ENCODE measurements at places on chromosomes 7 and 10.

GRCh38 chr10:34628174-34628796 is 186.8 kb downstream of the PARD3 start:
- H3K27ac ChIP-seq = no peak overlapping the region
- H3K4me1 ChIP-seq = no peaks in the 10 kb centered on the region
- H3K36me3 ChIP-seq = no peaks in the 10 kb centered on the region
- H3K27me3 ChIP-seq = peaks cover 2% of the 10 kb centered on the region
- H3K4me3 ChIP-seq = no peak overlapping the region

DNA sequence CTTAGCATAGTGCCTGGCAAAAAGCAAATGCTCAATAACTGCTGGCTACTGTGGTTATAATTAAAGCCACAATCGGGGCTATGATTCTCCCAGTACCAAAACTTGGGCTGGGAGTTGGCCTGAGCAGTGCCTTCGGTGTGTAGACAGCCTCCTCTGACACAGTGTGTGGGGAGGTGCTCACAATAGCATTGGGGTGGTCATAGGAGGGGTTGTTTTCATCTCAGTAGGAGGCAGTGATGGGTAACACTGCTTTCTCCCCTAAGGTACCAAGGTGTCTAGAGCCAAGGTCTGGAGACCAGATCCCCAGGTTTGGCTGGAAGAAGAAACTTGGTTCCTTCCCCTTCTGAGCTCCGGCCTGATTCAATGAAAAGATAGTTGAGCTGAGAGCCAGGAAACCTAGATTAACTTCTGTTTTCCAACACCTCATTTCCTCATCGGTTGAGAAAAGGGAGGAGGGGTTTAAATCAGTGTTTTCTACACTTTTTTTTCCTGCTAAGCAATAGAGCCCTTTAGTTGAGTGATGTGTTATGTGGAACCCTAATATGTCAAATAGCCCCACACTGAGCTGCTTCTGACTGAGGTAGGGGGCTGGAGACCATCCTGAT is 68.2 kb downstream of the LRMDA start:
- no peak overlapping the region for H3K4me3 ChIP-seq
- H3K27me3 ChIP-seq = peaks cover 6% of the 10 kb centered on the region
- DNase-seq = no peak
- no peaks in the 10 kb centered on the region for H3K4me1 ChIP-seq
- H3K36me3 ChIP-seq = no peaks in the 10 kb centered on the region

DNA sequence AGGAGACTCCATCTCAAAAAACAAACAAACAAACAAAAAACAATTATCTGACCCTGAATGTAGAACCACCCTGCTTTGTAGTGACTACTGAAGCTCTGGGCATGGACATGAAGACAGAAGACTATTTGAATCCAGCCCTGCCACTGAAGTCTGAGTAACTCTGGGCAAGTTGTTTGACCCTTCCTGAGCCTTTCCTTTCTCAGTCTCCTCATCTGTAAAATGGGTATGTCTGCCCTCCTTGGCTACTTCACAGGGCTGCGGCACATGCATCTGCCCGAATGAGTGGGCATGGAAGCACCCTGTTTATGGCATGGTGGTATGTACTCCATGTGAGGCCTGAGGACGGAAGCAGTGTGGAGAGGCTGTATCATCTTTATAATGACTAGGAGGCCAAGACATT is 22.2 kb upstream of the MALSU1 start:
- no peak overlapping the region for H3K4me3 ChIP-seq
- no peaks in the 10 kb centered on the region for H3K27me3 ChIP-seq
- DNase-seq = no peak
- H3K4me1 ChIP-seq = peaks cover 4% of the 10 kb centered on the region

DNA sequence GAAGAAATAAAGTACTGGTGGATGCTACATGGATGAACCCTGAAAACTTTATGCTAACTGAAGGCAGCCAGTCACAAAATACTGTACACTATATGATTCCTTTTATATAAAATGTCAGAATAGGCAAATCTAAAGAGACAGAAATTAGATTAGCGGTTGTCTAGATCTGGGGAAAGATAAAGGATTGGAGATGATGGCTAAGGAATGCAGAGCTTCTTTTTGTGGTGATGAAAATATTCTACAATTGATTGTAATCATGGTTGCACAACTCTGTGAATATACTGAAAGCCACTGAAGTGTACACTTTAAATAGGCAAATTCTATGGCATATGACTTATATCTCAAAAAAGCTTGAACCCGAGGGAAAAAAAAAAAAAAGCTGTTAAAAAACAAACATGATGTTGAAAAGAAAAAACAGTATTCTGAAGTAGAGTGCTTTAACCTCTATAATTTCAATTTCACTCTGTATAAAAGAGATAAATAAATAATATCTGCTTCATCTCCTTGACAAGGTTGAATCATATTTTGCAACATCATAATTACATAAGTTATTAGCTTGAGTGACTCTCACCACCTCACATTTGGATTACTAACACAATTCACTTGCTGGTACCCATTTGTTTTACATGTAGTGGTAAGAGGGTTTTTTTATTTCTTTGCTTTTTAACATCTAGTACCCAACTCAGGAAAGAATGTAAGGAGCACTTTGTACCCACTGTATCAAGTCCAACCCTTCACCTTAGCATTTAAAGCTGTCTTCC is 2.8 kb upstream of the GNAI1 start:
- H3K4me1 ChIP-seq = peaks cover 7% of the 10 kb centered on the region
- peaks cover 14% of the 10 kb centered on the region for H3K27me3 ChIP-seq
- H3K27ac ChIP-seq = no peak overlapping the region
- H3K36me3 ChIP-seq = no peaks in the 10 kb centered on the region
- DNase-seq = no peak

GRCh38 chr10:4291990-4292389 is 507.0 kb upstream of the KLF6 start:
- H3K27me3 ChIP-seq = no peaks in the 10 kb centered on the region
- H3K4me1 ChIP-seq = no peaks in the 10 kb centered on the region
- H3K27ac ChIP-seq = no peak overlapping the region
- H3K36me3 ChIP-seq = no peaks in the 10 kb centered on the region
- H3K4me3 ChIP-seq = no peak overlapping the region
- no peak for DNase-seq

- no peak for DNase-seq
- no peak overlapping the region for H3K4me3 ChIP-seq
- no peak overlapping the region for H3K27ac ChIP-seq
- H3K27me3 ChIP-seq = no peaks in the 10 kb centered on the region
- no peaks in the 10 kb centered on the region for H3K36me3 ChIP-seq
- H3K4me1 ChIP-seq = no peaks in the 10 kb centered on the region
These were observed 115.9 kb downstream of the MALRD1 start for GRCh38 chr10:19164461-19164860.

DNA sequence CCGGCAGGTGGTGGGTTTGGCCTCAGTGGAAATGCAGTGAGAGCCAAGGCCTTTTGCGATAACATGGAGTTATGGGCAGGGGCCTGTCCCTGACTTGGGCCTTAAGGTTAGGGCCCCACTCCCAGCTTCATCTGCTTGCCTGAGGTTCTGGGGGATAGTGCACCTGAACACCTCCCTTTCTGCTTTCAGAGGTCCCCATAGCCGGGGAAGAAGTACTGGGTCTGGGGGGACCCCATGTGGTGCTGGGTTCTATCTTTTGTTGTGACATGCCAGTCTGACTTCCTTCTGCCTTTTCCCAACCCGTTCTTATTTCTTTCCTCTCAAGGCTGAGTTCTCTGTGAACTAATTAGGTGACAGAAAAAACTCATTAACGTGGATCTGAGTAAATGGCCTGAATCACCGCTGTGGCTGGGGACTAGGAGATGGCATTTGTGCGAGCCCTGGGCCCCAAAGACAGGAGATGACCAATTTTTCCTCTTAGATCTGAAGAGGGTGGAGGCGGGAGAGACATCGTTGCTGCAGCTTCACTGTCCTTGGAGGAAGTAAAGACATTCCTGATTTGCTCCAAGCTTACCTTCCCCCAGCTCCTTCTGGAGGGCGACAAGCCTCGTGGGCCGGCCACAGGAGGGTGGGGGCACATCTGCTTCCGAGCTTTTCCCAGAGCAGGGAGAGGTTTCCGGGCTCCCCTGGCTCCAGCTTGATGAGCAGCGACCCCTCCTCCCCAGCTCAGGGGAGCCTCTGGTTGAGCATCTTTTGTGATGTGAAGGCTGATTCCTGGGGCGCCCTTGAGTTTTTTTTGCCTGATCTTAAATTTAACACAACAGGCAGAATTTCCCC is 2.0 kb downstream of the AGAP3 start:
- peak overlapping the region; percentile 47 for H3K4me3 ChIP-seq
- no peak for DNase-seq
- H3K27ac ChIP-seq = peak overlapping the region; percentile 45
- peaks cover 25% of the 10 kb centered on the region for H3K4me1 ChIP-seq
- H3K36me3 ChIP-seq = no peaks in the 10 kb centered on the region

DNA sequence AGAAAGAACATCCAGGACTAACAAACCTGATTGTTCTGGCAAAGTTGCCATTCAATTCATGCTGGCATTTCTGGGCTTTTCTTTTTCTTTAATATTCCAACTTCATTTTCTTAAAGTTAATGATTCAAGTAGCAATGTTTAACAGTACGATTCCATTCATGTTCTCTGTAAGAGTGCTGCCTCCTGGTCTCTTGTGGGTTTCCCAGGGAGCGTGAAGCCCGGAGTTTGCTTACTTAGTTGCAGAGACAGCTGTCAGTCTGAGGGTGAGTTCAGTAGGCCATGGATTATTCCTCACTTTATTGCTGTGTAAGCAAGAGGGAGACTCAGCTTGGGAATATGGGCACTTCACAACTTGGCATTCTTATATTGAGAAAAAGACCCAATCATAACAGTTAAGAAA is 142.2 kb downstream of the TWIST1 start:
- no peak for DNase-seq
- no peaks in the 10 kb centered on the region for H3K4me1 ChIP-seq
- H3K4me3 ChIP-seq = no peak overlapping the region
- H3K36me3 ChIP-seq = peaks cover 9% of the 10 kb centered on the region

- H3K27me3 ChIP-seq = peaks cover 34% of the 10 kb centered on the region
- no peaks in the 10 kb centered on the region for H3K36me3 ChIP-seq
- peak; percentile 41 for DNase-seq
- H3K4me1 ChIP-seq = peaks cover 17% of the 10 kb centered on the region
- peak overlapping the region; percentile 78 for H3K4me3 ChIP-seq
These were observed 4.8 kb downstream of the ELOVL3 start for GRCh38 chr10:102230861-102231356.

DNA sequence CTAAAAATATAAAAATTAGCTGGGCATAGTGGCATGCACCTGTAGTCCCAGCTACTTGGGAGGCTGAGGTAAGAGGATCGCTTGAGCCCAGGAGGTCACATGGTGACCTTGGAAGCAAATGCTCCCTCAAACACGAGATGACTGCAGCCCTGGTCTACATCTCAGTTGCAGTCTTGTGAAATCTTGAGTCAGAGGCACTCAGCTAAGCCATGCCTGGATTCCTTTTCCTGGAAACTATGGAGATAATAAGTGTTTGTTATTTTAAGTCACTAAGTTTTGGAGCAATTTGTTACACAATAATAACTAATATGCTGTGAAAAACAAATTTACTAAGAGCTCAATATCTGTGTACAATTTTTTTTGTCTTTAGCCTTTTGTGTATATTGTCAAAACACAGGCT is 284.3 kb upstream of the KAT6B start:
- no peak for DNase-seq
- H3K27ac ChIP-seq = no peak overlapping the region
- no peak overlapping the region for H3K4me3 ChIP-seq
- H3K27me3 ChIP-seq = no peaks in the 10 kb centered on the region

DNA sequence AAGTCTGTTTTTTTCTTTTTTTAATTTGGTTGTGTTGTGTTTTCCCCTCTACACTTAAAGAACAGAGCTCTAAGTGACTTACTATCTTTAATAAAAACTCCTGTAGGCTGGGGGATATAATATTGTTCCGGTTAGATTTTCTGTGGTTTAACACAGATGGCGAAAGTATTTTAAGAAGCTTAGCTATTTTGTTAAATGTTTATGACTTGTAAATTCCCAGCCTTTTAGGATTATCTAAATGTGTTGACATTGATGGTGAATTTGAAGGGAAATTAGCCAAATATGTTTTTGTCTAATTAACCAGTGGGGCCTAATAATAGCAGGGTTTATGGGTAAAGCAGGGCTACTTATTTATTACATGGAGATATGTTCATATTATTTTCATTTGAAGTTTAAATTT is 538.5 kb downstream of the INHBA start:
- no peak overlapping the region for H3K4me3 ChIP-seq
- H3K27ac ChIP-seq = no peak overlapping the region
- no peak for DNase-seq
- no peaks in the 10 kb centered on the region for H3K27me3 ChIP-seq

GRCh38 chr10:90779548-90779947 is 78.3 kb downstream of the HTR7 start:
- no peaks in the 10 kb centered on the region for H3K36me3 ChIP-seq
- H3K27ac ChIP-seq = no peak overlapping the region
- DNase-seq = no peak
- peaks cover 17% of the 10 kb centered on the region for H3K27me3 ChIP-seq
- H3K4me1 ChIP-seq = no peaks in the 10 kb centered on the region

DNA sequence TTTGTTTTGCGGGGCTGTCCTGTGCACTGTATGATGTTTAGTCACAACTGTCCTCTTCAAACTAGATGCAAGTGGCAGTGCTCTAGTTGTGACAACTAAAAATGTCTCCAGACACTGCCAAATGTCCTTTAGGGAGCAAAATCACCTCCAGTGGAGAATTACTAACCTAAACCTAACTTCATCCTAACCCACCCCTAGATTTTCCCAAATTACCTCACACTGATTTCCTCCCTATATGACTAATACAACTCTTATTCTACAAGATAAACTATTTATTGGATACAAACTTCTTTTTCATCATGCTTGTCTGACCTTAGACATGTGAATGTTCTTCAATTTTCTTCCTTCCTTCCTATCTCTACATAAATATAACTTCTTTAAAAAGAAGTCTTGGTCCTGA is 26.4 kb downstream of the PNPLA8 start:
- no peak for DNase-seq
- H3K27me3 ChIP-seq = no peaks in the 10 kb centered on the region
- H3K4me1 ChIP-seq = peaks cover 24% of the 10 kb centered on the region
- H3K4me3 ChIP-seq = no peak overlapping the region
- peaks cover 39% of the 10 kb centered on the region for H3K36me3 ChIP-seq

DNA sequence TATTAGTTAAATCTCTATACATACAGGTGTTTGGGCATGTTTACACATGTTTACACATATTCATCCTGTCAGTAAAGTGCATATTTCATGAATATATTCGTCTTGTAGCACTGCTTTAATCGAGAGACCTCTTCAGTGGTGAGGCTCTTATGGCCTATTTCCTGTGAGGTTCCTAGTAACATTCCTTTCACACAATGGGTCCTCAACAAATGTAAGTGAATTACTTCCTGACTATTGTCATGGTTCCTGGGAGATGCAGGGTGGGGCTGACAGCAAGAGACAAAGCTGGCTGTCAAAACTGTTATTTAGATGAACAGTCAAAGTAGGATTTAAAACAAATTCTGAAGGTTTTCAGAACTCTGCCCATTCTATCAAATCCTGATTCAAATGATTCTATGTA is 12.4 kb upstream of the SEMA3A start:
- no peak overlapping the region for H3K4me3 ChIP-seq
- no peak overlapping the region for H3K27ac ChIP-seq
- H3K36me3 ChIP-seq = no peaks in the 10 kb centered on the region
- no peak for DNase-seq

- no peaks in the 10 kb centered on the region for H3K27me3 ChIP-seq
- no peak for DNase-seq
- peaks cover 13% of the 10 kb centered on the region for H3K36me3 ChIP-seq
- no peak overlapping the region for H3K4me3 ChIP-seq
- peaks cover 23% of the 10 kb centered on the region for H3K4me1 ChIP-seq
These were observed 172.4 kb downstream of the LRRC4 start for GRCh38 chr7:127858915-127859189.

- no peak overlapping the region for H3K27ac ChIP-seq
- H3K4me1 ChIP-seq = peaks cover 8% of the 10 kb centered on the region
- H3K36me3 ChIP-seq = peaks cover 8% of the 10 kb centered on the region
- H3K4me3 ChIP-seq = no peak overlapping the region
These were observed 41.4 kb upstream of the MPP7 start for GRCh38 chr10:28343987-28344895.

All from memory B cell (primary cell).